Left hindlimb (tissue), 1 donor: ENCODE measurements at places on chromosomes 1 and 21.
A peak's percentile ranks its signal among the peaks of the same experiment; 100 is the strongest.

GRCh38 chr1:11967028-11967547 is 13.2 kb upstream of the MFN2 start:
- DNase-seq: no peak

GRCh38 chr1:36845802-36846201 is 188.5 kb downstream of the GRIK3 start:
- DNase-seq: no peak

GRCh38 chr21:42784276-42784675 is 95.1 kb downstream of the WDR4 start:
- no peak for DNase-seq

GRCh38 chr1:30807318-30808066 is 49.9 kb upstream of the LAPTM5 start:
- DNase-seq: peak; percentile 48

GRCh38 chr1:87331365-87332241 is 2.9 kb downstream of the LMO4 start:
- peak; percentile 90 for DNase-seq

- no peak for DNase-seq
Observed at GRCh38 chr1:178048426-178048825, 45.5 kb upstream of the RASAL2 start.

- no peak for DNase-seq
Observed at GRCh38 chr1:157237981-157238380, 99.8 kb upstream of the ETV3 start.
